ENCODE measurements at places on chromosomes 4 and X. TPM values are rescaled to one million over a fixed set of nuclear protein-coding genes. Genes with fewer than 3 reads are reported as not detected.

ABLIM2 gene
- total RNA-seq: 0.09 TPM

KLKB1 gene
- total RNA-seq: not detected

- DNase-seq: peak; percentile 37
Measured at GRCh38 chr4:37970702-37971101, 10.5 kb downstream of the PTTG2 start.

DNA sequence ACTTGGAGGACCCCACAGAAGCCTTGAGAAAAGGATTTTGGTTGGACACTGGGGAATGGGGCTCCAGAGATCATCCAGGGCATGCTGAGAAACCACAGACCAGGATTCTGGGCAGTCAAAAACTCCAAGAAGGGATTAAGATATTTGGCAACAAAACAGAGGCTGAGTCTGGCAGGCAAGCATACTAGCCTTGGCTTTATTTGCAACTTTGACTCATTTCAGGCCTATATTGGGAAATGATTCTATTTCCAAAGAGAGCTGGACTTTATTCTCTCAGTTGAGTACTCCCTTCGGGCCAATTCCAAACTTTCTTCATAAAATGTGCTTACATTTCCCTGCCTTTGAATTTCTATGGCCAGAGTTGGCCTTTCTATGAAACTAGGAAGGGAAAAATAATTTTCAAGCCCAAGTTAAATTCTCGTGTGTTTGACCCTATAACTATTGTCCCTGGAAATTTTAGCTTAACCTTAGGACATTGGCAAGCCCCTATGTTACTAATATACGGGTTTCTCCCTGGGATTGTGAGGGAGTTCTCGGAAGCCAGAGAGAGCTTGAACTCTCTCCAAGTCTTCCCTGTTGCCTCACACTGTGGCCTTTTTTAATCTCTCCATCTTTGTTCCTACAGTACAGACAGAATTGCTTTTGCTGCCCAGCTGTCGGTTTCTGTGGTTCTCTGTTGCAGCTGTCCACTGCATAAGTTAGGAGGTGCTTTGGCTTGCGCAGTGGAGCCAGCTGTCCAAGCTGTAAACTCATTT lies 112.6 kb upstream of the FAM9A start:
- DNase-seq: peak; percentile 1

All from HFFc6 (cell line).